ENCODE measurements at places on chromosomes 2 and 18.
A peak's percentile ranks its signal among the peaks of the same experiment; 100 is the strongest.

DNA sequence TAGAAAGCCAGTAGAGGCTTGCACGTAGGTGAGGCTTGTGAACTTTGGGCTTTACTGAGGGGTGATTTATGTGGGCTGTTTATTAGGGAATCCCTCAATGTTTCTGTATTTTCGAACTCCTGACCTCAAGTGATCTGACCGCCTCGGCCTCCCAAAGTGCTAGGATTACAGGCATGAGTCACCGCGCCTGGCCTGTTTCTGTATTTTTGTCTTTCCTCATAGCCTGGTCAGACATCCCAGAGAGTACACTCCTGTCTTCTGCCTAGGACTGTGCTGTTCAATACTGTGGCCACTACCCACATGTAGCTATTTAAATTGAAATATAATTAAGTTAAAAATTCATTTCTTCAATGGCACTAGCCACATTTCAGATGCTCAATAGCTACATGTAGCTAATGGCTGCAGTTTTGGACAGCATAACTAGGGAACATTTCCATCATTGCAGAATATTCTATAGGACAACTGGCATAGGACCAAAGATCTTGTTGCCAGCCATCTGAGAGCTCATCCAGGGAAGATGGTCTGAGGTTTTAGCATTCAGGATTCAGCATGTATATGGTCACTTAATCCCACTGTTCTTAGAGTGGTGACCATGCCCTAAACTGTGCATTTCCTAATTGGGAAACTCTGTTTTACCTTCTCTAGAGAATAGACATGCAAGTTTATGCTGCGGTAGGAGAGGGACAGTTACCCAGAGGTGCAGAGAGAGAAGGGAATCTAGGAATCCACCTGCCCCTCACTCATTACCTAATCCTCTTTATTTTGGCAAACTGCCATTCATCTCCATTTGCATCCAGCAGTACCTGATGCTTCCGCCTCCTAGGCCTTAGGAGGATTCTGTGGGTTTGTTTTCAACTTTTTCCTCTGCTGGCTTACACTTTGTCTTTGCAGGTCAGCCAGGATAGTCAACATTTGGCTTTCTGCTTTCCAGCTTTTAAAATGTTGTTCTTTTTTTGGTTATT, 64.4 kb downstream of the LCLAT1 start:
- no peak for DNase-seq

GRCh38 chr2:84283506-84283905, 175.6 kb downstream of the SUCLG1 start:
- DNase-seq, result no peak

- peak; percentile 46 for DNase-seq
Measured at GRCh38 chr2:9950521-9951271, 797 bp upstream of the GRHL1 start.

- DNase-seq, result peak; percentile 71
Measured at GRCh38 chr2:100416935-100417710, at the start of gene CHST10. Gene CHST10, minus strand, starts transcription at chr2:100417668. Its CDS starts 10,993 bp downstream, at chr2:100406675.

All from hindlimb muscle (tissue), 1 donor.